ENCODE measurements at places on chromosomes 6 and 20.

GRCh38 chr6:22101163-22101562, 195.7 kb downstream of the PRL start:
- no peak for DNase-seq

DNA sequence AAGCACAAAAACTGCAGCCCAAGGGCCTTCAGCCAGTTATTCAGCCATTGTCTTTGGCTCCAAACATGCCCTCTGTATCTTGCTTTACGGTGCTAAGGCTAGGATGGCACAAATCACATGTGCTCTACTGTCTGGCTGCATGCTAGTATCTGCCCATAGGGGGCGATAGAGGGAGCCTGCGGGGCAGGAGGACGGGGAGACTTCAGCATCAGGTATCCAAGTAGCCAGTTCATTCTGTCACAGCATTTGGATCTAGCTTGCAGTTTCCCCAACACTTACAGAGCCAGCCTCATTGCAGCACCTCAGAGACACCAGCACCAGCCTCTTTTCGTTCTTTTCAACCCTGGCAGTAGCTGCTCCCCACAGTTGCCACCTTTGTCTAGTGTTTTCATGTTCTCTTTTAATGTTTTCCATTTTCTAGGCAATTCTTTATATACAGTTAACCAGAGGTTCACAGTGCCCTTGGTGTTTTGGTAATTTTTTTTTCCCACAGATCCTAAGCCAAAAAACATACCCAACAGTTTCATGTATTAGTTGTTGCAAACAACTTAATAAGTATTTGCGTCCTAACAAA, 705.9 kb downstream of the PTPRT start:
- peak; percentile 23 for DNase-seq

GRCh38 chr20:60102665-60103210, 144.5 kb downstream of the CDH26 start:
- no peak for DNase-seq

- peak; percentile 20 for DNase-seq
These were observed 51.9 kb downstream of the RNF217 start for GRCh38 chr6:125013938-125014660.

DNA sequence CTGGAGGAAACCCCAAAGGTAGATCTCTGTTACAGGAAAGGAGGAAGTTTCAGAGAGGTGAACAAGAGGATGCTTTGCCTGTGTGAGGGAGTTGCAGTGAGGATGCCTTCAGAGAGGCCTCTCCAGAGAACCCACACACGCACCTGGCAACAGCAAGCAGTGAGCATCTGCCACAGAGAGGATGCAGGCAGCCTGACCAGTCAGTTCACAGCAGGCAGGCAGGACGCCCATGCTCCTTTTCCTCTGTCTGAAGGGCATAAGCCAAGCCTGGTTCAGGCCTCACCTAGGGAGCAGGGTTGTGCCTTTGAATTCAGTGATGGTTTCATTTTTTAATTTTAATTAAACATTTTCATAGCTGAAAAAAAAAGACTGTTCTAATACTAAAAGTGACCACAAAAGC, 346.0 kb upstream of the MARCKS start:
- DNase-seq, result no peak

GRCh38 chr20:20555838-20556237, 156.6 kb downstream of the RALGAPA2 start:
- DNase-seq, result no peak

DNA sequence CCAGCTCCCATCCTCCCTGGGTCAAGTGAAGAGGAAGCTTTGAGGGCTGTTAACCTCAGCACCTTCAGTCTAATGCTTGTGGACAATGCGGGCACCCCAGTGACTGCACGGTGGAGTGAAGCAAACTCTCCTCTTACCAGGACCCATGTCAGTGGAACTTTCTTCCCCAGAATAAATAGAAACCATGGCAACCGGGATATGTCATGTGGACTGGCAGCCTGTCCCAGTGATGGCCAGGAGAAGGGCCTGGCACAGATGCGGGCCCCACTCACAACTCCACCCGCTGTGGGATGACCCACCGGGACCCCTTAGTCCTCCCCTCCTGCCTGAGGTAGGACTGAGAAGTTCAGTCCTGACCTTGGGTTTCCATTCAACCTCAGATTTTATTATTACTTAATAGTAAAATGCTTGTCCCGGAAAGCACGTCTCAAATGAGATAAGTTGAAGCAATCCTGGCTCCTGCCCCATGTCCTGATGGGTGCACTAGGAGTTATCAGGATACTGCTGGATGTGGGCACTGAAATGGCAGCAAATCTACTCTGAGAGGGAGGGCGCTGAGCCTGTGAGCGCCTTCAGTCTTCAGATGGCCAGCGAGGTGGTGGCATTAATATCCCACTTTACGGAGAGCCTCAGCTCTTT, 23.5 kb downstream of the TOX2 start:
- no peak for DNase-seq

GRCh38 chr6:158860279-158860865, 41.2 kb upstream of the EZR start:
- DNase-seq, result no peak

DNA sequence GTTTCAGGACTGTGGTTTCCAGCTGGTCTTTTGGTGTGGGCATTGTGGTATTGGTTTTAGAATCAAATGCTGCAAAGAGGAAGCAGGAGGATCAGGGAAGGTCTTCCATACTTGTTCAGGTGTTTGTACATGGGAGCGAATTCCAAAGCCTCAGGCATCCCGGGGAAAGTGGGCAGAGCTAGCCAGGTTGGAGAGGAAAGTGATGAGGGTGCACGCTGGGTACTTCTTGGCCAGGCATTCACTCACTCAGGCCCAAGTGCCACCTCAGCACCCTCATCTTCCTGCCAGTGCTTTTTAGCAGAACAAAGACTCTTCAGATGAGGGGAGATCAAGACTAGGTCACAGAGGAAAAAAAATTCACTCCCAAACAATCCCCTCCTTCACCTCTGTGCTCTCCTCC, 241.1 kb upstream of the TBX18 start:
- DNase-seq, result no peak

DNA sequence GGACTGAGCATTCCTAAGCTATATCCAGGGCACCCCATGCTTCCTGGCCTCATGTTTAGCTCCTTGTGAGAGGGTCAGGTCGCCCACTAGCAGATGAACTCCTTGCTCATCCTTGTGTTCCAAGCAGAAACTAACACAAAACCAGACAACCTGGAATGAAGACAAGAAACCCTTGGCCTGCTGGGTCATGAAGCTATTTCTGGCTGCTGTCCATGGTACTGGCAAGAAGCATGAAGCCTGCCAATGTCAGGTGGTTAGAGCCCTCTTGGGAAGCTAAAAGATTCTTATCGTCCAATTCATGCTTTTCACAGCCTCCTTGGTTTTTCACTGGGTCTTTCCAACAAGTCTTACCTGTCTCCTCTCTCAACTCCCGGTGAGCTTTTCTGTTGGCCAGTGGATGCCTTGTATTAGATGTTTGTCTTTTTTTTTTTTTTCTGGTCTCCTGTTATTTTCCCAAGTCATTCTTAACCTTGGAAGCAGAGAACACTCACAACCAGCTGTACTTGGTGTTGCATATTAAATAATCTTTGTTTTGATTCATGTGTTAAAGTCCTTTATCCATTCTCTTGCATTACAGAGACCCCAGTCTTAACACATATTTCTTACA, 180.3 kb downstream of the ANKRD60 start:
- no peak for DNase-seq

DNA sequence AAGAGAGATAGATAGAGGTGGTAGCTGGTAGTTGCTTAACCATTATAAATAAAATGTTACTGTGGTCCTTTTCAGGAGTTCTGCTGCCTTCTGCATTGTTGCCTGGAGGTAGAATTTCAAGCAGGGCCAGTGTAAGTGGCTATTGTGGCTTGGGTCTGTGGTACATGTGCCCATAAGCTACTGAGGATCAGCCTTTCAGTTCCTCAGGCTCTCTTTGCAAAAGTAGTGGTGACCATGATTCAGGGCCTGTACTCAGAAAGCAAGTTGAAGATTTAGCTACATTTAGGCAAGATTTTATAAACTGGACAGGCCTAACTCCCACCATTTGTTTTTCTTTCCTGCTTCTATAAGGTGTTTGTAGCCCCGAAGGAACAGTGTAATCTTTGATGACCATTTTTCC, 199.0 kb downstream of the PDE7B start:
- no peak for DNase-seq

DNA sequence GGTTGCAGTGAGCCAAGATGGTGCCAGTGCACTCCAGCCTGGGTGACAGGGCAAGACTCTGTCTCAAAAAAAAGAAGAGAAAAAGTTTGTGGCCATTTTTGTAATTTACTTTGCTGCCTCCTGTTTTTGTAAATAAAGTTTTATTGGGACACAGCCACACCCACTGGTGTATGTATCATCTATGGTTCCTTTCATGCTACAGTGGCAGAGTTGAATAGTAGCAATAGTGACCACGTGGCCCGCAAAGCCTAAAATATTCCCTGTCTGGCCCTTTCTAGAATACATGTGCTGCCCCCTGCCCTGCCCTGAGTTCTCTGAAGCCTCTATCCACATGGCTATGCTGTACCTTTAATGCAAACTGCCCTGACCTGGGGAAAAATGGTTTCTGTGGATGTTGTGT, 75.3 kb upstream of the ZNF133 start:
- no peak for DNase-seq

GRCh38 chr6:161079566-161080262, 88.1 kb downstream of the MAP3K4 start:
- DNase-seq, result no peak

- no peak for DNase-seq
These were observed 33.1 kb upstream of the SEC63 start for GRCh38 chr6:107991061-107991460.

- DNase-seq, result no peak
These were observed 10.0 kb upstream of the SIRPG start for GRCh38 chr20:1667502-1668085.

- DNase-seq, result no peak
These were observed 160.4 kb downstream of the ZFP64 start for GRCh38 chr20:52031206-52031562.

- no peak for DNase-seq
These were observed 366.8 kb upstream of the ID4 start for GRCh38 chr6:19470333-19470732.

GRCh38 chr6:44806656-44807055, 419.1 kb downstream of the CDC5L start:
- no peak for DNase-seq

DNA sequence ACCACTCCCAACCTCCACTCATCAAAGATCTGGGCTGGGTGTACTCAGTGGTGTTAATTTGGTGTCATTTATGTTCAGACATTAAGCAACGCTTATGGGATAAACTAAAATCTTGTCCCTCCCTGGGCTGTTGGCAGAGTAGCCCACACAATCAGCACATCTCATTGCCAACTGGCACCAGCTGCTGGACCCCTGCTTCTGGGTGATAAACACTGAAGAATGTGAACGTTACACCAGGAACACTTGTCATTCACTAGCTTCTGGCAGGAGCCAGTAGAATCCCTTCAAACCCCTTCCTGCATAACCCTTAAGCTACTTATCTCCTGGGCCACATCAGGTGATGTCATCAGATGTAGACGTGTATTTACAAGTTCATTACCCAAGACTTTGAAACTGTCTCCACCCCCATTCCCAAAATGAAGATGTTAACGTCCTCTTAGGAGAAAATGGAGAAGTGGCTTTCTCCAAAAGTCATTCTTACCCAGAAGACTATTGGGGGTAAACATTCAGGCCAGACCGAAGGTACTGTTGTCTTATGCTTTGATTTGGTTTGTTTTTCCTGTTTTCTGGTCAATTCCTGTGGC, 107.8 kb upstream of the CD93 start:
- no peak for DNase-seq

GRCh38 chr20:54362283-54362682, 113.1 kb upstream of the DOK5 start:
- DNase-seq, result no peak

DNA sequence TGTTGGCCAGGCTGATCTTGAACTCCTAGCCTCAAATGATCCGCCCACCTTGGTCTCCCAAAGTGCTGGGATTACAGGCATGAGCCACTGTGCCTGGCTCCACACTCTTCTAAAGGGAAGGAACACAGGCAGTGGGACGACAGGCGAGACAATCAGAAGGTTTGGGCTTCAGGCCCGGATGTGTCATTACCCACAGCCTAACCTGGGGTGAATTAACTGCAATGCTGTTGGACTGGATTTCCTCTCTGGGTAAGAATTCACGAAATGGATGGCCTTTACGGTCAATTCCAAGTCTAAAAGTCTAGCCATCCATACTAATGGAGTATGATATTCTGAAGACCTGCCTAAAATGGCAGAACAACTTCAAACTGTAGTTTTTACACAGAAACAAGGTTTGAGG, 83.7 kb upstream of the CCDC28A start:
- no peak for DNase-seq

GRCh38 chr20:24987873-24988835, 4.4 kb downstream of the APMAP start:
- no peak for DNase-seq

DNA sequence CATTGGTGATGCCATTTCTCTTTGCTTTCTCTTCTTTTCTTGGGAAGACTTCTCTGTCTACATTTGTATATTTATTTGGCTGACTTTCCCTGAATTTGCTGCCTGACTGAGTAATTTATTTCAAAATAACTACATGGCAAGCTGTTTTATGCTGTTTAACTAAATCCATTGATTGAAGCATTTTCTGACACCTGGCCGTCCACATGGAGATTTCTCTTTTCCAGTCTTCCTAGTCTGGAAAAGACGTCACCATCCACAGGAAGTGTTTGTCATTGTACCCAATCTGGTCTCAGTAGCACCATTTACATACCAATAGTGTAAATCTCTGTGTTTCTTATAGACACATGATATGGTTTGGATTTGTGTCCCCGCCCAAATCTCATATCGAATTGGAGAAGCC, 9.2 kb upstream of the MAS1L start:
- no peak for DNase-seq
